Prostate gland (tissue), 2 donors: ENCODE measurements at places on chromosomes 7 and 10.

DNA sequence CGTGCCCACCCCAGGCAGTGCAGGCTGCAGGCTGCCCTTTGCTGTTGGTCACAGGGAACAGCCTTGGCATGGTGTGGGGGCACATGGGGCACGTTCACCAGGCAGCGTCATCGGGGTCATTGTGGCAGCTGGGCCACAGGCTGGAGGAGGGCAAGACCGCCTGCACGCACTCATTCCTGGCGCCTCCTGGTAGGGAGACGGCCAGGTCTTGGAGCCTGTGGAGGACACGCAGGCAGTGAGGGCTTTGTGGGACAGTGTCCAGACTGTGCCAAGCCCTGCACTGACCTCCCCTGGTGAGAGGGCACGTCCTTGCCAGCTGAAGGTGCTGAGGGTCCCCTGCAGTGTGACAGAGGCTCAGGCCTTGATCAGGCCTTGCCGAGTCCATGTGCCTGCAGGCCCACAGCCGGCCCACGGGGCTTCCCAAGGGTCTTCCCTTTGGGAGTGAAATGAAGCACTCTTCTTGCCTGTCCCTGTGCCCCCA is 76.4 kb downstream of the NKX6-2 start:
- no peak for DNase-seq

DNA sequence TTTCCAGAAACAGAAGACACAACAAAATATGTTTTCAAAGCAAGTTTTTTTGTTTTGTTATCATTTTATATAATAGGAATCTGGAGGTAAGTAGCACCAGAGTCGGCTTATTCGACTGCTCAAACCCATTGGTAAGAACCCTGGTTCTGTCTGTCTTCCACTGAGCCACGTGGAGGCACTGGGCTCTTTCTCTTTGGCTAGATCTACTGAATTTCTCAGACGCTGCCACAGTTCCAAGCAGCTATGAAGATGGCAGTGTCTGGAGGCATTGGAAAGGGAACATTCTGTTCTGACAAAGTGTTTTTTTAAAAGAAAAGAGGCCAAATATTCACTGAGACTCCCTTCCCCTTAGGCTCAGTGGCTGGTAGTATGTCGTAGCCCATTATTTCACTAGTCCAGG is 338.8 kb downstream of the NRG3 start:
- no peak for DNase-seq

GRCh38 chr7:157576415-157576814 is 239.6 kb downstream of the DNAJB6 start:
- DNase-seq: no peak

GRCh38 chr10:30603589-30603988 is 26.0 kb downstream of the LYZL2 start:
- no peak for DNase-seq

DNA sequence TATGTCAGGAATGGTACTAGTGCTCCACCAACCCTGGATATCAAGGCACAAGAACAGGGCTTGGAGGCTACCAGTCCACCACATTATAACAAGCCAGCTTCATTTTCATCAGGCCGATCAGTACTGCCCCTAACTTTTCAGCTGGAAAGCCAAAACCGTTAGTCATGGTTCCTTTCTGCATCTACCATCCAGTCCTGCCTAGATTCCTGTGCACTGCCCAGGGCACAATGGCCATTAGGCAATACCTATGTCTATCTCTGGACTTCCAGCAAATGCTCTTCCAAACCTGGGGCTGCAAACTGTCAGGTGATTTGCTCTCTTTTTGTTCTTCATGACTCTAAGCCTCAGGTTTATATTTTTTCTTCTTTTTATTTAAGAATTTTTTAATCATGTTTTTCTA is 937.7 kb downstream of the SORCS1 start:
- DNase-seq: no peak

GRCh38 chr7:26499315-26499897 is 207.7 kb downstream of the SNX10 start:
- no peak for DNase-seq

DNA sequence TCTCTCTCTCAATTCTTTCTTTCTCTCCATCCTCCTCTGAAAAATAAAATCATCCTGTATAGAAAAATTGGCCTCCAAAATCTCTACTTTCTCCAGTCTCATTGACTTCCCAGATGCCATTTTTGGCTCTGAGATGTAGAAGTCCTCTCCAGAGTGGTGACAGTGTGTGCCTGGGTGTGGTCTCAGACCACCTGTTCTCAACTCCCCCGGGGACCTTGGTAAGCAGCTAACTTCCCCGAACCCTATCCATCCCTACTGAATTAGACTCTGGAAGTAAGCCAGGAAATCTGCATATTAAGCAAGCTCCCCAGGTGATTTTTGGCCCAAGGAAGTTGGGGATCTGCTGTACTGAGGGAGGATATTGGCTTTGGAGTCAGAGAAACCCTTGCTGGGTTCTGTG is 120.5 kb downstream of the WDR11 start:
- DNase-seq: no peak

DNA sequence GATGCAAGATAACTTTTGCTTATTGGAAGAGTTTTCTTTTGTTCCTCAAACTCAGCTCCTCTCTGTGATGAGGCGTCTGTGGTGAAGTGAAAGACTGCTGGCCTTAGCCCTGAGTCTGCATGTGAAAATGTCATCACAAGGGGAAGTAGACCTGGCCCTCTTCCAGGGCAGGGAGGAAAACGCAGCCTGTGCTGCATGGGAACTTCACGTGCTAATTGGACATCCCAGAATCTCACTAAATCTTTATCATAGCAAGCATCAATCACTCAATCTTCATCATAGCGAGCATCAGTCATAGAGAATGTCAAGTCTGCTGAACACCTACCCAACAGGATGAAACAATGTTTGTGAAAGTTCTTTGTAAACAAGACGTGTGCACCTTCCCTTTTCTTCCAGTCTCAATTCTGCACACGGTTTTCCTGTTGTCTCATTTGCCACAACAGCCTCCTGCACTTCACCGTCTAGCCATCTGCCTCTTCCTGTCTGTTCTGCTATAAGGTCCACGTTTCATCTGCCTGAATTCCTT is 314.6 kb downstream of the FRMD4A start:
- no peak for DNase-seq

DNA sequence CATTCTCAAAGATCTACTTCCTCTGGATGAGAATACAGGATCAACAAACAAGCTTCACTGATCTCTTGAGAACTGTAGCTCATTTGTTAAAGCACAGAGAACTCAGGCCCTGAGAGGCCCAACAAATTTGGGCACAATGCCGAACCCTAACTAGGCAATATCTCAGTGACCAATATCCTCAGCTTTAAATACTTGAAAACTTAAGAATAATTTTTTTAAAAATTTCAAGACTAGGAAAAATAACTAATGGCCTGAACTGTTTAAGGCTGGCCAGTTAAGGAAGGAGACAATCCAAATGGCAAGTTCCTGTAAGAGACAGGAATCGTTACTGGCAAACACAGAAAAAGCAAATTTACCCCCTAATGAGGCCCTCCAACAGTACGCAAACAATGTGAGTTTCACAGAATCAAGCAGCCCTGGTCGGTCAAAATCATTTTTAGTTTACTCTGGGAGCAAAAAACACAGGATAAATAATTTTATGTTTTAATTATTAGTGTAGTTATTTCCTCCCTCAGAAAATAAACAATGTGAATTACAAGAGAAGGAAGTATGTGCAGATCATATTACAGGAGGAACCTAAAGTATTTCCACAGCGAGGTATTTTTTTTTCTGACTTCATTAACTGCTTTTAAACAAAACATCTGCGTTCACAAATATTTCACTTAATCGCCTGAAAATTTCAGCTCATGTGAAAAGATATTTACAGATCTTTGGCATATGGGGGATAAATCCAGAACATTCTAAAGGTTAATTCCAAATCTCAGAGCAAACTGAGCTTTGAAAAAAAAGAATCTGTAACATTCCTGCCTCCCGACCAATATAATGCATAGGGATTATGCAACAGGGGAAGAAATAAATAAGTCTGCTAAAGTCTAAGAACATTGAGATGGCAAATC is 39.5 kb downstream of the NT5C2 start:
- DNase-seq: no peak

DNA sequence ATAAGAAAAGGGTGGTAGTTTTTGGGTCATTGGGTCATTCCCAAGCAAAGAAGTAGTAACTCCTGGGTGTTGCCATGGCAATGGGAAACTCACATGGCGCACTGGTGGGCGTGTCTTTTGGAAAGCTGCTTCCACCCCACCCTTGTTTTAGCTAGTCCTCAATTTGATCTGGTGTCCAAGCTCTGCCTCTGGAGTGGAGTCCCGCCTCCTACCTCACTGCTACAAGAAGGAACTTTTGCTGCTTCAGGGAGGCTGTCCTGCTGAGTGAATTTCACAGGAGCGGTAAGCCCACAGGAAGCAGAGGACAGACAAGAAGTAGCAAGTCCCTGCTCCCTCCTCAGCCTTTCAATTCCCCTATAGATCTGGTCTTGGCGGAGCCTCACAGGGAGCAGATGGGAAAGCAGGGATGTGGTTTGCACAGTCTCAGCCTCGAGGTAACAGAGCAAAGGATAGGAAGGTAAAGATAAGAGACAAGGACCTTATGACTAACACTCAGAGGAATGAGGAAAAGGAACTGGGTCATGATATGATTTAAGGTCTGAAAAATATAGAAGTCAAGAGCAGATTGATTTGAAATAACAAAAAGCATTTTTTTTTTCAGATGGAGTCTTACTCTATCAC is 700.3 kb downstream of the TNS3 start:
- no peak for DNase-seq

DNA sequence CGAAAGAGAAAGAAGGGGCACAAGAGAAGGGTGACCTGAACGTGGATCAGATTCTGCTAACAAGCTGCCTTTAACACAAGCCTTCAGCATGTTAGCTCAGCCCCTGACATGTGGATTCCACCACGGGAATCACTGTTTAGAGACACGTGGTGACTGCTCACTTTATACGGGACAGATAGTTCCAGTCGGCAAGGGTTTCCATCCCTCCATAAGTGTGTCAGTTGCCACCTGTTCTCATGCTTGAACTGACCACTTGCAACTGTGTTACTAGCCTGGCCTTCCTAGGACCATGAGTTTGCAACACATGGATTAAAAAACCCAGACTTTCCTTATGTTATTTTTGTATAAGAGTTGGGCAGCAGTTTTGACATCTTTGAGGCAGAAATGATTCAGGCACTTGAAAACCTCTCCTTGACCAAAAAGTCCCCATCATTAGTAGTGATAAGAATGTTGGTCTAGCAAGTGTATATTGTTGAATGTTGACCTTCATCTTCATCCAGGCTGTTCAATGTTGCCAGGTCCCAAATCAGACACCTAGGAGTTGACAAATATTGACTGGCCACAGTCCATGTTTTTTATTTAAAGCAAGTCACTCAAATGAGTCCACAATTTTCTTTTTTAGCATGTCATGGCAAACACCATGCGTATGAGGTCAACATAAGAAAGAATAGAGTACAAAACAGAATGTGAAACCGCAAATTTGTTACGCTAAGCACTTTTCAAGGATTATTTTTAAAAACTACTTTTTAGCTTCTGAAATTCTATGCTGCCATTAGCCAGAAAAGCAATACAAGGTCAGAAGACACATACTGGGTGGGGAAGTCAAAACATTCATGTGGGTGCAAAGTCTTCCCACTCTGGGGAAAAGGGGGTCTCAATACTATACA is 101.6 kb downstream of the ABLIM1 start:
- no peak for DNase-seq

- no peak for DNase-seq
Measured at GRCh38 chr10:43931308-43931930, 282.7 kb upstream of the ZNF32 start.

DNA sequence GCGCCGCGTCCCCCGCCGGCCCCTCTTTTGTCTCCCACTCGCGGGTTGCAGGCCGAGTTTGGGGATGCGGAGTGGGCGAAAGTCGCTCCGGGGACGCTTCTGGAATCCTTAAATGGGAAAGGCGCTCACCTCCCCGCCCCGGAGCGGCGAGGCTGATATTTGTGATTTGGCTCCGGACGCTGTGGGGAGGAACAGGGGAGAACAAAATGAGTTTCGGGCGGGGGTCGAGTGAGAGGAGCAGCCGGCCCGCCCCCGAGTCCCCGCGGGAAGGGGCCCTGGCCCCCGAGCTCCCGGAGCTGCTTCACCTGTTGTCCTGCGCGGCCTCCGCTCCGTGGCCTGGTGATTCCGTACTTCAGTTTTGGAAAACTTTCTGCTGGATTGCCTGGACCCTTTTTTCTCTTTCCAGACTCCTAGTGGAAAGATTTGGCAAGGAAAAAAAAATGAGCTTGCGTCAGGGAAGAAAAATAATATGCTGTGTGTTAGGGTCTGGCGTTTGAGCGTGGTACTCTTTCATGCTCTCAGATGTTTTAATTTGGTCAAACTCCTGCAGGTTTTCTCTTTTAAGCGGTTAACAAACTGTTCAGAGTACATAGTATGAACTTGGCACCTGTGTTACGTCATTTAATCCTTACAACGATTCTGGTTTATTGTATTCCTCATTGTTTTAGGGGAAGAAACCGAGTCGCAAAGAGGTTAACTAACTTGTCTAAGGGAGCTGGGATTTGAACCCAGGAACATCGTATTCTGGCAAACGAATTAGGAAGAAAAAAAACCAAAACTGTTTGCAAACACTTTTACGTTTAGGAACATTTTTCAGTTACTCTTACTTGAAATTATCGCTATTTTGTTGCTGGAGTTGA is 924 bp downstream of the BMPR1A start:
- peak; percentile 26 for DNase-seq

DNA sequence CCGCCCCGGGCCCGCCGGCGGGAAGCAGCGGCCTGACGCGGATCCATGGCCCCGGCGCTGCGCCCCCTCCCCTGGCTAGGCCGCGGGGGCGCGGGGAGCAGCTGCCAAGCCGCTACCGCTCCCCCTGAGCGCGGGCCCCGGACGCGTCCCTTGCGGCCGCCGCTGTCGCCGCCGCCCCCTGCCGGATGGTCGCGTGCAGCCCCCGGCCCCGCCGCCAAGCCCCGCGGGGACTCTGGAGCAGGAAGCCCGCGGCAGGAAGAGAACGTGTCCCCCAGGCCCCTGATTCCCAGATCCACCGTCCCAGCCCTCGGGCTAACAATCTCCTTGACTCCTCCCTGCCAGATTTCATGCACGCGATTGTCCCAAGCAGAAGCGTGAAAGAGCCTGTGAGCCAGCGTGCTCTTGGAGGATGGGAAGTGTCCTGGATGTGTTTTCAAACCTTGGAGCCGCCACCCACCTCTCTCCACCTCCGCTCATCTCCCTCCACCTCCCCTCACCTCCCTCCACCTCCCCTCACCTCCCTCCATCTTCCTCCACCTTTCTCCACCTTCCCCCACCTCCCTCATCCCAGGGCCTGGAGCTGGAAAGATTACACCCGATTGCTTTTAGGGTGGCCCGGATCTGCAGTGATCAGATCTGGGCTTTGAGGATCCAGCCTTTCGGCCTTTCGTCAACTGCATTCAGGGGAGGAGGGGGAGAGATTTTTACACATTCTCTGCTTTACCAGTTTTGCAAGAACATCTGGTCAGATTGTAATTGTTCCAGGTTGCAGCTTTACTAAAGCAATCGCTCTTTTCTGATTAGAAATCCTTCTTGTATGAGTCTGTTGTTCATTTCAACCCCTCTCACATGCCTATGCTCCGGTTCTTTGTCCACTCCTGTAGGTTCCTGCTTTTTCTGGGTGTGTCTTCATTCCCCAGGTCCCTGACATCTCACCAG is 570 bp upstream of the PRTFDC1 start:
- peak; percentile 12 for DNase-seq

GRCh38 chr10:65313406-65313805 is 1612.4 kb upstream of the LRRTM3 start:
- DNase-seq: no peak

GRCh38 chr7:152464312-152465118 is 28.7 kb upstream of the KMT2C start:
- peak; percentile 50 for DNase-seq

- no peak for DNase-seq
Measured at GRCh38 chr7:41861642-41862041, 158.8 kb upstream of the INHBA start.

GRCh38 chr10:90968328-90969081 is 47.6 kb upstream of the ANKRD1 start:
- DNase-seq: no peak

GRCh38 chr10:58372607-58373441 is 12.4 kb upstream of the TFAM start:
- no peak for DNase-seq
